Retina (tissue), 1 donor: ENCODE measurements at places on chromosomes 2 and 18.

DNA sequence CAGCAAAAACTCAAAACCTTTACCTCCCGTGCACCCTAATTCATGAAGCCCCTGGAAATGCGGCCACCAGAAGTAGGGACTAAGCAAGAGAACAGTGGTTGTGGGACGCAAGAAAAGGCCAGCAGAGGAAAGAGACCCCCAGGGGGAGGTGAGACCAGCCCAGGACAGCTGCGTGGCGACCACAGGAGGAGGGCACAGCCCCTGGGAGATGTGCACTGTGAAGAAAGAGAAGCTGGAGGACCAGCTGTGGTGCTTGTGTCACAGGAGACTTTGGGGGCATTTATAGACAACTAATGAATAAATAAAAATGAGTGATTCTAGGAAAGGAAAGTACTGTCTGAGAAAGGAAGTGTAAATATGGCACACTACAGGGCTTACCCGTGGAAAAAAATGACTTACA lies 263.8 kb downstream of the EIPR1 start:
- DNase-seq, result no peak

GRCh38 chr2:232085164-232085563 lies 123.7 kb downstream of the DIS3L2 start:
- DNase-seq, result no peak

DNA sequence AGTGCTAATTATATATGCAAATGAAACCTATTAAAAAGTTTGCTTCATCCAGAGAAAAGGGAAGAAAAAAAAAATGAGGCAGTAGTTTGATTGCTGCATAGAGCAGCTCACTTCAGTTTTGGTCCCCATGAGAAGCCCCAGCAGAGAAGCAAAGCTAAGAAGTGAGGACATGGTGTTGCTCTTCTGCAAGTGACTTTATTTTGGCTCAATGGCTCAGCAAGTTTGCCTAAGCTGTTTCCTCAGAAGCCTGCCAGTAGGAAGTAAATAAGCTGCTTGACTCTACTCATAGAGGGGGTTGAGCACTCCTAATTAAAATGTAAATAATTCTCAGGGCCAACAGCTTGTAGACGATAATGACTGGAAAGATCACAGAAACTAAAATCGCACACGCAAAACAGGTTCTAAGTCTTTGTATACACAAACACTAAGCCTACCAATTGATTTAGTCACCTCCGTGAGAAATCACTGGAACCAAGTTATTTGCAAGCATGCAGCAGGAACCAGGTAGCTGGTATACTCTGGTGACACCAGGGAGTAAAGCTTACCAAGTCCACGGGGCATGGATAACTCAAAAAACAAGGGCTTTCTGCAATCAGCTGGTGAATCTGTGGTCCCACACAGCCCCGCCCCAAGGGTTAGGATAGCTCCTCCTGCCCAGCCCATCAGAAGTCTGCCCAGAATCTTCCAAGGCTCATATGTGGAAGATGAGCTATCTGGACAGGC lies 39.7 kb upstream of the NABP1 start:
- DNase-seq, result no peak

GRCh38 chr2:72193723-72194122 lies 46.1 kb upstream of the CYP26B1 start:
- DNase-seq, result no peak

DNA sequence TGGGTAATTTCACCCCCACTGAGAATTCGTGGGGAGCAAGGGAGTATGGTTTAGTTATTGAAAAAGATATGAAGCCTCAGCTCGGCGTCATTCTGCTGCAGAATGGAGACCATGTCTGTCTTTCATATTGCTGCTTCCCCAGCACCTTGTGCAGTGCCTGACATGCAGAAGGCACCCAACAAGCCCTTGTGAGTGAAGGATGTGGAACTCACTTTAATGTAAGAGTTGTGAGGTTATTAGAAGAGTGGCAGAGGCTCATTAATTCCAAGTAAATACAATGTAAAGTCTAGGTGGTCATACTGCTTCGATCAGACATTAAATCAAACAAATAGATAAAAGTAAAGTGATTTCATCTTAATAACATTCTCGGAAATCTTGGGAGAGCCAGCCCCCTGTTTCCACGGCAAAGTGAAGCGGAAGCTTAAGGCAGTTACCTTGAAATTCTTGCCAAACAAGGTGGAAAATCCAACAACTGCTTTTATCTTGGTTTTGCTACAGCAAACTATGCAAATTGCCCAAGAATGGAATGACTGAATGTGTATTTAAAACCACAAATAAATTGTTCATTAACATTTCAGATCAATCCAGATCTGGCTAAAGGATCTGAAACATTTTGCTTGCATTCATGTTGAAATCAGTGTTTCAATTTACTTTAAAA lies 9.6 kb downstream of the CFAP221 start:
- no peak for DNase-seq

GRCh38 chr2:233371641-233372040 lies 17.3 kb downstream of the DGKD start:
- DNase-seq, result no peak

DNA sequence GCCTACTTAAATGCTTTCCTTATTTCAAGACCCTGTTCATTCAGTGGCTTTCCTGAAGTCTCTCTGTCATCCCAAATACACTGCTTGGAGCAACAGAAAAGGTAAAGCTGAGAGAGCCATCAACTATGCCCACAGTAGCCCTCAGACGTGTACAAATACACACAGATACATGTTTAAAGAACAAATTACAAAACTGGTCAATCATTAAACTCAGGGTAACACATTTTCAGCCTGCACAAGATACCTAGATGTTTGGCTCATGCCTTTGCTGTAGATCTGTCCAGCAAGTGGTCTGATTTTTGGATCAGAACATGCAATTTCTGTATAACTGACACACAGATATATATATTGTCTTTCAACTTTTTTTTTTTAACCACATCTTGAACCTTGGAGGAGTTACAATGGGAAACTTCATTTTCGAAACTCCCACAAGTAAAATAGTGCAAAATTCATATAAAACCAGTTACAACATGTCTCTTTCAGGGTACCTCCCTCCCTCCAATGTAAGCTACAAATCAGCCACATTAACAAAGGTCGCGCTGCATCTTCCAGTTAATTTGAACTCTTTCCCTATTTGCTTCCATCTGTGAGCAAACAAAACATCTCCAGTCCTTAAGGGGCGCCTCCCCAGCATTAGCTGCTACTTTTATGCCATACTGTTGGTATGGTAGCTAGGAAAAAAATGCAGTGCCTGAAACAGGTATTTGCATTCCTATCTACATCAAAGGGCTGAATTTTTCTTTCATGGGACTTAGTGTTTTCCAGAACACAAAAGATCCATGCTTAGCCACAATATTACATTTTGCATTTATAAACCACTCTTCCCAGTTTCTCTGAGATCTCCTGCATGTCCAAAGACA lies 311.9 kb downstream of the NRXN1 start:
- no peak for DNase-seq

GRCh38 chr2:33221046-33221784 lies 255.2 kb upstream of the RASGRP3 start:
- DNase-seq, result no peak

DNA sequence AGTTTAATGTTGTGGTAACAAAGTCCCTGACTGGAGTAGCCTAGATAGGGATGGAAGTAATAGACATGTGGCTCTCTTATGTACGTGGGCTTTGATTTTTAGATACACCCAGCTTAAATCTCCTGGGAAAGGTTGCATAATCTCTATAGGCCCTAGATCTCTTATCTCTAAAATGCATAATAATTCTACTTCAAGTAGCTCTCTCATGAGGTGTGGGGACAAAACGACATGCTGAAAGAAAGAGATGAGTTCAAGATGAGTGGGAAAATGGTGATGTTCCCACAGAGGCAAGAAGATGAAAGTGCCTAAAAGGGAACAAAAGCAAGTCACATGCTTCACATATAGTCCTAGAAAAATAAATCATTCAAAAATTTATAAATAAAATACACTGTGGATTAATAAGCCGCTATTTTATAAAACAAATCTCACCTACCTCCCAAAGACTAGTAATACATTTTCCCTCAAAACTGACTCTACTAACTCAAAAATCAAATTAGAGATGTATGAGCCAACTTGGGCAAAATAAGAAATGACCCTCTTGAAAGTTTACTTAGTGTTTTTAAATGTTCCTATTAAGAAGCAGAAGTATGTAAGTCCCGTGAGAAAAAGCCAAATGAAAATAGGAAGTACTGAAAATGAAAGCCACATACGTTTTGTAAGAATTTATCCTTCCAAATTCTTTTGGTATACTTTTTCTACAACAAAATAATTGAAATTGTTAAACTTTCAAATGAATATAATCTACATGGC lies 148.2 kb upstream of the ITGA4 start:
- DNase-seq, result no peak

- DNase-seq, result no peak
These were observed 20.5 kb downstream of the DAPL1 start for GRCh38 chr2:158815658-158816057.

GRCh38 chr2:10451819-10452218 lies 3.7 kb upstream of the ODC1 start:
- no peak for DNase-seq

DNA sequence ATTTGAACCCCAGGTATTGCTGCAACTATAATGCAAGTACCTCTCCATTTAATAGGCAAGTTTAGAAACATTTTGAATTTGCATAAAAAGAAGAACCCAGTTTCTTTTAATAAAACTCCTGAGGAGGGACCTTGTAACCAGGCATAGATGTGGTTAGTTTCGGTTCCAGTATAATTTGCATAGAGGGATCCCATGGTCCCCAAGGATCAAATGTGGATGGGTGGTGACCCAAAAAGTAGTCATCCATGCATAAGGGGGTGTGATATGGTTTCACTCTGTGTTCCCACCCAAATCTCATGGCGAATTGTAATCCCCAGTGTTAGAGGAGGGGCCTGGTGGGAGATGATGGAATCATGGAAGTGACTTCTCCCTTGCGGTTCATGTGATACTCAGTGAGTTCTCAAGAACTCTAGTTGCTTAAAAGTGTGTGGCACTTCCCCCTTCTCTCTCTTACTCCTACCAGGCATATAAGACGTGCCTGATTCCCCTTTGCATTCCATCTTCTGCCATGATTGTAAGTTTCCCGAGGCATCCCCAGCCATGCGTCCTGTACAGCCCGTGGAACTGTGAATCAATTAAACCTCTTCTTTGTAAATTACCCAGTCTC lies 40.2 kb upstream of the SKA1 start:
- DNase-seq, result no peak

DNA sequence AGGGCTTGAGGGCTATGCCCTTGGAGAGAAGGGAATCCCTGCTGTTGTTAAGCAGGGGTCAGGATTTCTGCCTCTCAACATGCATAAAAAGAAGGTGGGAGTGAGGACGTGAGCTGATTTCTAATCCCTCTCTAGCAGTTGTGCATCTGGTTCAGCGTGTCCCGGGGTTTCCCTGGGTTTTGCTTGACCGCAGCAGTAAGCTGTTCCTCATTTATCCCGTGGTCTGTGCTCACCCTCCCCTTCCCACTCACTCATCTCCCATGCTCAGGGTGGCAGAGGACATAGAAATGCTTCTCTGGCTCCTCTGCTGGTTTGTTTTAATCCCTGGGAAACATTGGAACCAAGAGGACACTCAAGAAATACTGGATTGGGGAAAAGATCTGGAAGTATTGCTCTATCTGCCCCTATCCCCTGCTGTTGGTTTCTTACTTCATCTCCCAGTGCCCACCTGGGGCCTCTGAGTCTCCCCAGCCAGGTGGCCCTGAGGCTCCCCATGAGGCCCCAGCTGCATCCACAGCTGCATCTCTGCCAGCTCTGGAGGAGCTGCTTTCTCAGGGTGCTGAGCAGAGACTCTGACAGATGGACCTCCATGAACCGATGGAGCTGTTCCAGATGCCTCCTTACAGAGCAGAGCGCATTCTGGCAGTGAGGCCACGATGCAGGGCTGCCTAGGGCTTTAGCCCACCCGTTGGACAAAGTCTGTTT lies 36.1 kb downstream of the TET3 start:
- DNase-seq, result no peak

GRCh38 chr2:127415593-127416505 lies 2.4 kb upstream of the PROC start:
- peak; percentile 80 for DNase-seq

DNA sequence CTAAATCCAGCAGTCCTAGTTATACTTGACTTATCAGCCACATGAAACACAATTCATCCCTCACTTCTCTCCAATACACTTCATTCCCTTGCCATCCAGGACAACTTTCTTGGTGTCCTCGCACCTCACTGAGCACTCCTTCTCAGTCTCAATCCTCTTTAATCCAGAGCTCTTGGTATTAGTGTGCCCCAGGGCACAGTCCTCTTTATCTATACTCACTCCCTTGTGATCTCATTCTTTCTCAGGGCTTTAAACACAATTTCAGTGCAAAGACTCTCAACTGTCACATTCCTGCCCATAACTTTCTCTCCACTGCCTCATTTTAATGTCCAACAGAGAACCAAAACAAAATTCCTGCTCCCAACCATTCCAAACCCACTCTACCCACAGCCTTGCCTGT lies 60.8 kb upstream of the SPOPL start:
- no peak for DNase-seq

- DNase-seq, result no peak
These were observed 35.0 kb downstream of the TEX51 start for GRCh38 chr2:126933711-126934091.

DNA sequence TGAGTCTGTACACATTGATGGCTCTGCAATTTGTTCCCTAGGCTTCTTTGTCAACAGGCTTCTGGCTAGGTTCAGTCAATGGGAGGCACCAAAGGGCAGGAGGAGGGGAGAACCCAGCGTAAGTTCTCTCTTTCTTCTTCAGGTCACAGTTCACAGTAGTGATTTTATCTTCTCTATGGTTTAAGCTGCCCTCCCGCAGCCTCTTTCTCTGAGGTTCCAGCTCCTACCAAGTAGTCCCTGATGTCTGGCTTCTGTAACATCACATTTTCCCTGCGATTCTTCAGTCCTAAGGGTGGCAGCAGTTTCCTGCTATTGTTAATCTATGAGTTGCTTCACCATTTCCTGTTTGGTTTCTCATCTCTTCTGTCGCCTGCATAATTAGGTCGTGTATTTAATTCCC lies 107.4 kb downstream of the CPO start:
- no peak for DNase-seq

GRCh38 chr18:24234850-24235418 lies 96.1 kb downstream of the CABYR start:
- no peak for DNase-seq

DNA sequence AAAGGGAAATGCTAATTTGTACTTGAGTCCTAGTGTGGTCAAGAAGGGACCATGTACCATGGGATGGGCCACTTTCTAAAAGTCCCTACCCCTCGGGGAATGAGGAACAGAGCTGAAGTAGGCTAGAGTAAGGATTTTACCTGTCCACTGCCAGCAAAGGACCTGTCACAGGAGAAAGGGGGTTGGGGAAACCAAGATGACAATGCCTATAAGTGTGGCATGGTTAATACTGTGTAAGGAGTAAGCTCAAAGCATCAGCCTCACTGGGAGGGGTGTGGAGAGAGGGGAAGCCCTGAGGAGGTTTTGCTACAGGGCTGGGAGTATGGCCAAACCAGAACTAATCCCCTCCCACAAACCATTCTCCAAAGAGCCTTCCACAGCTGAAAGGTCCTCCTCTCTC lies 15.8 kb downstream of the GKN2 start:
- DNase-seq, result no peak

- DNase-seq, result no peak
These were observed 200.7 kb upstream of the RGPD4 start for GRCh38 chr2:107625982-107626381.
